ENCODE measurements at places on chromosomes 2 and 18.

- DNase-seq: no peak
These were observed 36.6 kb downstream of the SLC14A1 start for GRCh38 chr18:45760462-45761036.

DNA sequence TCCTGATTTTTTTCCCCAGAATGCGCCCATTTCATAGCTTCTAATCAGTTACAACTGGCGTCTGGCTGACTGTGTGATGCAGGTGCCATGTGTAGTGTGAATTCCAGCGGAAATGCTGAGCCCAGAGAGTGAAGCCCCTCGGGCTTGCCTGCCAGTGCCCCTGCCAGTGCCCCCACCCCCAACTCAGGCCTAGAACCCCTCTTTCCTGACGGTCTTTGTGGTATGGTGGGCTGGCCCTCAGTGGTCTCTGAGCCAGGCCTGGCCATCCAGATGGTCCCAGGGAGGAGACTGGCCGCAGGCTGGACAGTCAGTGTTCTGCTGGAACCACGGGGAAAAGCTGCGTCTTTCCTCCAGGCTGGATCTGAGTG, 3.1 kb downstream of the RAMP1 start:
- DNase-seq: no peak

- no peak for DNase-seq
These were observed 360.9 kb downstream of the XIRP2 start for GRCh38 chr2:167249197-167249596.

- no peak for DNase-seq
These were observed 238.4 kb downstream of the ZNF521 start for GRCh38 chr18:25113566-25113965.

DNA sequence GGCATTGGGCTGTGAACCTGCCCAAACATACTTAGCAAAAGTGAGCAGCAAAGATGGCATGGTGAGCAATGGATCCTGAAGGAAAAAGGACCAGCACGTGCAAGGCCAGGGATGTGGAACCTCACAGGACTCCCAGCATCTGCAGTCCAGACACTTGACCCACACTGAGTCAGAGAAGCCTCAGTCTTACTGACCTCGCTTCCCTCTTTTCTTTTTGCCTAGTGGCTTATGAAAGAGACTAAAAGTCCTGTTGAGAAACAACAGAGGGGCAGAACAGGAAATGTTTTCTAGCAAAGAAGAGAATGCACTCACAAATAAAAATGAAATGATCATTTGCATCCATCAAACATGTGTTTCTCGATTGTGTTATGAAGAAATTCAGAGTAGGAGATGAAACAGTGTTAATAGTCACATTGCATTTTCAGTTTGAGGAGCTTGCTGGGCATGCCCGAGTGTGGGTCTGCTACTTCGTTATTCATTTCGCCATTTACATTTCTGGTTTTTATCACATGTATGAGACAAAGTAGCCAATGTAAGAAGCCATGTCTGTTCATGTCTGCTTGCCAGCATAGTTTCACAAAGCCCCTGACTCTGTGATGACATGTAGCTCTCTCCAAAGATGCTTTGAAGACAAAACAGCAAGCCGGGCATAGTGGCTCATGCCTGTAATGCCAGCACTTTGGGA, 118.4 kb downstream of the INO80D start:
- DNase-seq: no peak

DNA sequence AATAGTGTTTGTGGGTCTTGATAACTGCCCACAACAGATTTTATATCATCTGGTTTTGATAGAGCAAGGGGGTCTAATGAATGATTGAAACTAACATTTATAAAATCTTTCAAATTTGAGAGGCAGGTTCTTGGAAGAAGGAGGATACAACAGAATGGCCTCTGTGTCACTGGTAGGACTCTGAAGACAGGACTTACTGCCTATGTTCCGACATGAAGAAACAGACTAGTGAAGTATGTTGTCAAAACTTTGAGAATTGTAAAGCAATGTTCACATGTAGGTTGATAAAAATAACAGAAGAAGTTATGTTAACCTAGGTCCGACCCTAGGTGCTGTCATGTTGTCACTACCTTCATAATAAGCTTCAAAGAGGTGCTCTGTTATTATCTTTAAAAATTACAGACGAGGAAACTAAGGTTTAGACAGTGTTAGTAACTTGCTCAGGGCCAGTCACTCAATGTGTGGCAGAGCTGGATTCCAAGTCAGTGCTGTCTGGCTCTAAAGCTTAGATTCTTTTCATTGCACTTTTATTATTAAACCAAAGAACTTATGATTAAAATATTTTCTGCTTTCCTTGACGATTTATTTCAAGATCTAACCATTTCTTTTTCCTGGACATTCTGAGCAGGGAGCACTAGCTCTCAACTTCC, 146.2 kb downstream of the RPIA start:
- DNase-seq: no peak

DNA sequence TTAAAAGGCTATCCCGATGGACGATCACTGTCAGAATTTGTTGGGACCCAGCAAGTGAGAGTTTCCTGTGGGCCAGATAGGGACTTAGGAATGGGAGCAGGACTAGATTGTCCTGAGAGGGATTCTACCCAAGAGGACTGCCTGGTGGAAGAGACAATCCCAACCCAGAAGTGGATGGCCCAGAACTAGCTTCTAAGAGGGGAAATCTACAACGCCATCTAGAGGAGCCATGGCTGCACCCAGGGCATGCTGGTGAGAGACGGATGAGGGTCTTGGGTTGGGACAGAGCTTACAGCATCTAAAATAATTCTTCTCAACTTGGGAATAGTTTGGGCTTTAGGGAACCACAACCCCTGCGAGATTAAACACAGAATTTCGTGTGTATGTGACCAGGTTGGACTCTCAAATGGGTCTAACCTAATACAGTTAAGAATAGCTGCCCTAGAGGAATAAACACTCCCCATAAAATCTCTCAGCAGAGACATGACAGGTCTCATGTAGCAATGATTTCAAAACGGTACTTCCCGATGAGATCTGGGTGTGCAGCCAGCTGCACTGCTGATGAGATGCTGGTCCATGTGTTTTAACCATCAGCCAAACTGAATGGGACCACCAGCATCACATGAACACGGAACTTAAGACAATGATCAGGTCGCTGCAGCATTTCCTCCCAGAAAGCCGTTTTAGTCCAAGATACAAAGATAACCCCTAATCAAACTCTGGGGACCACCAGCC, 50.8 kb downstream of the CCBE1 start:
- DNase-seq: no peak

DNA sequence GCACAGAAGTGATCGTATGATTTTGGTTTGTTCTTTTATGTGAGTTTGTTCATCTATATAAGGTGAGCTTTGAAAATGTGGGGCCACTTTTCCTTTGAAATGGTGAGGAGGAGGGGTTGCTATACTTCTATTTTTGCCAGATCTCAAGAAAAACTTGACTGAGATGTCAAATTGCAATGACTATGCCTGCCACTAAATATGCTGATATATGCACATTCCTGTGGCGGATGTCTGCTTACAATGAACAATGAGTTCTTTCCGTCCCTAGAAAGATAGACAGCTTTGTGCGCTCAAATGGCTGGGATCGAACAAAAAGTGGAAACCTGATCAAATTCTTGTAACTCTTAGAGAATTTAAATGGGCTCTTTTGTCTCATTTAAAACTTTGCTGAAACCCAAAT, 28.7 kb downstream of the MYT1L start:
- no peak for DNase-seq
